ENCODE measurements at places on chromosomes 7 and 10.
A peak's percentile ranks its signal among the peaks of the same experiment; 100 is the strongest.

DNA sequence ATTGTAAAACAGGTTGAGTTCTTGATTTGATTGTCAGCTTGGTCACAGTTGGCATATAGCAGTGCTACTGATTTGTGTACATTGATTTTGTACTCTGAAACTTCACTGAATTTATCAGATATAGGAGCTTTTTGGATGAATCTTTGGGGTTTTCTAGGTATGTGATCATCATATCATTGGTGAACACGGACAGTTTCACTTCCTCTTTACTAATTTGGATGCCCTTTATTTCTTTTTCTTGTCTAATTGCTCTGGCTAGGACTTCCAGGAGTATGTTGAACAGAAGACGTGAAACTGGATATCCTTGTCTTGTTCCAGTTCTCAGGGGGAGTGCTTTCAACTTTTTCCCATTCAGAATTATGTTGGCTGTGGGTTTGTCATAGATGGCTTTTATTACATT lies 86.9 kb downstream of the EXOC4 start:
- DNase-seq = no peak

- no peak for DNase-seq
Measured at GRCh38 chr10:83764666-83765065, 374.6 kb upstream of the GHITM start.

- DNase-seq = no peak
Measured at GRCh38 chr10:54576541-54576940, 224.5 kb downstream of the PCDH15 start.

- DNase-seq = no peak
Measured at GRCh38 chr10:76884673-76885275, 752.8 kb downstream of the KCNMA1 start.

GRCh38 chr10:106311590-106311989 lies 852.9 kb downstream of the SORCS1 start:
- no peak for DNase-seq

- DNase-seq = no peak
Measured at GRCh38 chr10:127357265-127357664, 160.9 kb upstream of the INSYN2A start.

DNA sequence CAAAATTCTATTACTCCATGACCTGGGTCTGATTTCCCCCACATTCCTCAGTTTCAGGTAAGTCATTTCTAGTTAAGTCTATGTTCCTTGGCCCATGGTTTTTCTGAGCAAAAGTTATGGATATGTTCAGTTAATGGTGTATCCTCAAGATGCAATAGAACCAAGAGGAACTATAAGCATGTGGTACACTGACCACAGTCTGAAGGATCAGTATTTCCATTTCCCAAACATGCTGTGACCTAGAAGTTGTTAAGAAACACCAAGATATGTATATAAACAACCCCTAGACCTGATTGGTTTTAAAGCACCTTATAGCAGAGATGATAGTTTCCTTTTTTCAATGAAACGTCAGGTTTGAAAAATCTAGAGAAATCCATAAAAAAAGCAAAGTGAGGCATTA lies 94.2 kb upstream of the ABCB5 start:
- DNase-seq = no peak

- DNase-seq = no peak
Measured at GRCh38 chr7:134422638-134423037, 36.3 kb downstream of the AKR1B1 start.

GRCh38 chr10:107280293-107280692 lies 115.8 kb upstream of the SORCS1 start:
- no peak for DNase-seq

GRCh38 chr7:111328487-111328886 lies 233.8 kb downstream of the IMMP2L start:
- no peak for DNase-seq

DNA sequence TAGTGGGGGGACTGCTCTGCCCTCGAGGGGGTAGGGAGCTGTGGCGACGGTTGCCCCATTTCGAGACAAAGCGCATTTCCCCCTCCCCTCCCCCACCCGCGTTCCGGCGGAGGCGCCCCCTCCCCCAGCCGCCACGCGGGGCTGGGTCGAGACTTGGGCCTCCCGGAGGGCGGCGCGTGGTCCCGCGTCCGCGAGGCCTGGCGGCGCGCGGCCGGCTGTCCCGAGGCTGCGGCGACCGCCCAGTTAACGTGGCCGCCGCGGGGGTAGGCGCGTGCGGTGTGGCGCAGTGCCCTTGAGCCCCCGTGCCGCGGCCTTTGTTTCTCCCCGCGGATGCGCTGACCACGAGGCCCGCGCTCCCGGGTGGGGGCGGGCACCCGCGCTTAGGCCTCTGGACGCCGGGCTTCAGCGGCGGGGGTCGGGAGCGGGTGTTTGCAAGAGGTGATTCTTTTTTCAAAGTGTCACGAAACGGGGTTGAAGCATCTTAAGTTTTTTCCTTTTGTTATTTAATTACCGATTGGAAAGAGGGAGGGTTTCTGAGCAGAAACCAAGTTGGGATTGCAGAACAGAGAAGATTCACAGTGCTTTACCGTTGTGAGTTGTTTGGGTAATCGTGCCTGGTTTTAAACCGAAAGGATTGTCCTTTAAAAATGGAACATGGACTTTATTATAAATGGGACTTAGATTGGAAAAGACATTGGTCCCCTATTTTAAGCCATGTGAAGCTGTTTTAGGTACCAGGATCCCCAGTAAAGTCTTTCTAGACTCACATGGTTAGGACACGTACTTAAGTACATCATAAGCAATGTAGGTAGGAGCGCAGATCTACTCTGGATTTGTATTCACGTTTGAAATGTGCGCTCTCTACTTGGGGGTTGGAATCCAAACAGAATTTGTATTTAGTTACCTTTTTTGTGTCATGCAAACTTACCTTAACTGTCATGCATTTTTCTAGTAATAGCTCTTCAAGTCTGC lies 760 bp downstream of the CBX3 start:
- DNase-seq = peak; percentile 23

- no peak for DNase-seq
Measured at GRCh38 chr7:74254858-74255379, 720 bp upstream of the RFC2 start.

DNA sequence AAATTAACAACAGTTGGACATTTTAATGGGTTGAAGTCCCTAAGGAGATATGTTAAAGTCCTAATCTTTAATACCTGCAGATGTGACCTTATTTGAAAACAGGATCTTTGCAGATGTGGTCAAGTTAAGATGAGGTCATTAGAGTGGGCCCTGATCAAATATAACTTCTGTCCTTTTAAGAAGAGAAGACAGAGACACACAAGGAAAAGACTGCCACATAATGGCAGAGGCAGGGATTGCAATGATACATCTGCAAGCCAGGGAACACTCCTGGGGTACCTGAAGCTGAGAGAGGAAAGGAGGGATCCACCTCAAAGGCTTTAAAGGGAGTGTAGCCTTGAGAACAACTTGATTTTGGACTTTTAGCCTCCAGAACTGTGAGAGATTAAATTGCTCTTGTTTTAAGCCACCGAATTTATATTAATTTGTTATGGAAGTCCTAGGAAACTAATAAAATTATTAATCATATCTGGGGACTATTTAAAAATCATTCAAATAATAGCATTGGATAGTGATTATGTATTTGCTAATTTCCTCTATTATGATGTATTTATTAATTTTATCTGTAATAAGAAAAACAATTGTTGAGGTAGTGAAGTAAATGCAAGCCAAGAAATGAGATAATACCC lies 700.0 kb upstream of the PCDH15 start:
- DNase-seq = no peak

GRCh38 chr7:147413557-147413870 lies 1177.1 kb upstream of the C7orf33 start:
- DNase-seq = no peak

DNA sequence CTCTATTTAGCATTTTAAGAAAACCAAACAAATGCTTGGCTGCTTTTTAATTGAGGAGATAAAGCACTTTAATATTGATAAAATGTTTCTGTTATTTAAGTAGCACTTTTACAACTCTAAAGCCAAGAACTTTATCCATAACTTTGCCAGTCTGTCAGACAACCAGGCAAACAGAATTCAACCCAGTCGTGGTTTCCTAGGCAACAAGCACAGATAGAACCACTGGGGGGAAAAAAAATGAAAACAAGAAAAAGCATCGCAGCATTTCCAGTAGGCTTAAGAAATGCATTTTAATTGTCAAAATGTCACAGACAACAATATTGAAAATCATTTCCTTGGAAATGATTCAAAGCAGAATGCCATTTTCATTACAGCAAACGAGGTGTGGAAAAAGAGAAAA lies 323.4 kb downstream of the PARD3 start:
- no peak for DNase-seq

GRCh38 chr10:575402-576129 lies 113.9 kb downstream of the DIP2C start:
- DNase-seq = no peak

DNA sequence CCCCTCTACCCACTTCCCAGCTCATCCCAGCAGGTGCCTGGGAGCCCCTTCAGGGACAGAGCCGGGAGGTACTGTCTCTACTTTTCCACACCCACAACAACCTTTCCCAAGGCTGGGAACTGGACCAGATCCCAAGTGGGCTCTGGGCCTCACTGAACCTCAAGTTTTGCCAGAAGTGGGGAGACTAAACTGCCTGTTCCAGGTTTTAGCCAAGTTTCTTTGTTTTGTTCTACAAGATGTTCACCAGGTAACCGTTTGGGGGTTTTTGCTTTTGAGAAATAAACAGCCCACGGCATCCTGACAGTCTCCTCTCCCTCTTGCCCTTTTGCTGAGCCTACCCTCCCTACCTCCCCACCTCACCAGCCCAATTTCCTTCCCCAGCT lies 10.6 kb upstream of the EMX2 start:
- DNase-seq = no peak

All from stimulated activated CD8-positive, alpha-beta memory T cell treated with anti-CD3 and anti-CD28 coated beads, Interleukin-15, amount 100 ng/mL, for 1 hour (primary cell).